ENCODE measurements at places on chromosomes 11 and 22.

DNA sequence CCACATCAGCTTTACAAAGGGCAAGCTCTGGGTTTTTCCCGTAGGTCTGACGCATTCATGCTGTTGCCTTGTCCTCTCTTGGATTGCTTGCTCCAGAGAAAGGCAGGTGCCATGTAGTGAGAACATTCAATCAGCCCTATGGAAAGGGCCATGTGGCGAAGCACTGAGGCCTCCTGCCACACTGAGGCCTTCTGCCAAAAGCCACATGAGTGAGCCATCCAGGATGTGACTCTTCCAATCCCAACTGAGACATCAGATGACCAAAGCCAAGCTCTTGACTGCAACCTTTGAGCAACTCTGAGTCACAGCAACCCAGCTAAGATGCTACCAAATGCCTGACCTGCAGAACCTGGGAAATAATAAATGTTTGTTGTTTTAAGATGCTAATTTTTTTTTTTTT lies 9.0 kb upstream of the PANX3 start:
- peak; percentile 40 for DNase-seq

GRCh38 chr11:64660706-64661105 lies 62.3 kb downstream of the NRXN2 start:
- DNase-seq: no peak

DNA sequence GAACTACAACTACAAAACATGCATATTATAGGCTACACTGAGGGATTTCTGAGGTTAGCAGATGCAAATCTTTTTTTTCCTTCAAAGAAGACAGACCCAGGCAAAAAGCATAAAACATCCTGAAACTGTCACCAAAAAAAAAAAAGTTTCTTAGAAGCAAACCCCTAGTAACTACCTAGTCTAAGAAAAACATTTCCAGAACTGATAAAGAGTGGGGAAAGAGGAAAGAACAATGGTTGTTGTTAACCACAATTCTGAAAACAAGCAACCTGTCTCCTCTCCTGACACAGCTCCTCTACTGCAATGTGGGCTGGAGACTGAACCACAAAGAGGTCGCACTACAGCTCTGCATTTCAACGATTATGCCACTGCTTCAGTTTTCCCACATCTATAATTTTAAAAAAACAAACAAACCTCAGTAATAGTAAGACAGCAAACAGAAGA lies 15.0 kb downstream of the DENND5A start:
- no peak for DNase-seq

GRCh38 chr11:14044916-14045315 lies 82.4 kb downstream of the SPON1 start:
- DNase-seq: no peak

GRCh38 chr11:2409611-2410468 lies 9.3 kb downstream of the TSSC4 start:
- no peak for DNase-seq

GRCh38 chr11:20035701-20036601 lies 124.3 kb downstream of the DBX1 start:
- DNase-seq: no peak

DNA sequence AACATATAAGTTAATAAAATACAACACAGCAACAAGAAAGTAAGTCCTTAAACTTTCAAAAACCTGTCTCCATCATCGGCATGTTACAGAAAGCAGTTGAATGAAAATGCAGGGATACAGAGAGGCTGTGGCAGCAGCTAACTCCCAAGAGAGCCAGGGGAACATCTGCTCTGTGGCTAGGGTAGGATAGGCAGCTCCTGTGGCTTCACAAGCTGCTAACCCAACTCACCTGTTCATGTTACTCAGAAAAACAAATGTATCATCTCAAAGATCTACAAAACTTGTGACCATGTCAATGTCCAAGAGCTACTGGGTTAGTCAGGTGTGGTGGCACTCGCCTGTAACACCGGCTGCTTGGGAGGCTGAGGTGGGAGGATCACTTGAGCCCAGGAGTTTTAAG lies 15.2 kb upstream of the PLAAT3 start:
- no peak for DNase-seq

DNA sequence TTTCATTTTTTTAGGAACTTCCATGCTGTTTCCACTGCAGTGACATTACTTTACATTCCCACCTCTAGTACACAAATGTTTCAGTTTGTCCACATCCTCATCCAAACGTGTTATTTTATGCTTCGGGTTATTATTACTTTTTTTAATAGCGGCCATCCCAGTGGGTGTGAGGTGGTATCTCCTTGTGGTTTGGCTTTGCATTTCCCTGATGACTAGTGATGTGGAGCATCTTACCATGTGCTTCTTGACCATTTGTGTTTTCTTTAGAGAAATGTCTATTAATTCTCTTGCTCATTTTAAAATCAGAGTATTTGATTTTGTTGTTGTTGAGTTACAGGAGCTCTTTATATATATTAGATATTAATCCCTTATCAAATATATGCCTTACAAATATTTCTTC lies 70.3 kb upstream of the ANO1 start:
- no peak for DNase-seq

DNA sequence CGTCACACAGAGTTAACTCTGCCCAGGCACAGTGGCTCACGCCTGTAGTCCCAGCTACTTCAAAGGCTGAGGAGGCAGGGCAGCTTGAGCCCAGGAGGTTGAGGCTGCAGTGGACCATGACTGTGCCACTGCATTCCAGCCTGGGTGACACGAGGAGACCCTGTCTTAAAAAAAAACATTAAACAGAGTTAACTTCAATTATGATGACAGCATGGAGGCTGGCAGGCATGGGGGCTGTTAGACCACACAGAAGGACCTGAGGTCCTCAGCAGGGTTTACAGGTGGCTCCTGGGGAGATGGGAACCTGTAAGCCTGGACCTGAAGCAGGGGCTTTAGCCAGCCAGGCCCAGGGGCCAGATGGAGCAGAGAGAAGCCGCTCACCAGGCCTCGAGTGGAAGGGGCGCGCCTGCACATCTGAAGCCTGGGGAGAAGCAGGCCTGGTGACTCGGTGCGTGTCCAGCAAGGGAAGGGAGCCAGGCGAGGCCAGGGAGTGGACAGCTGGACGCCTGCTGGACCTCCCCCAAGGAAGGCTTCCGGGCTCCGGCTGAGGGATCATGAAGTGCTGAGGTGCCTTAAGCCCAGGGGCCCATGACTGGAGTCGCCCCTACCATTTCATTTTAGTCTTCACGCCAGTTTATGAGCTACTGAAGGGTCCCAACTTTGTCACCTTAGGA lies 25.3 kb downstream of the RPUSD4 start:
- DNase-seq: no peak

- DNase-seq: no peak
Measured at GRCh38 chr11:63663809-63664208, 7.4 kb downstream of the ATL3 start.

- no peak for DNase-seq
Measured at GRCh38 chr22:41425660-41426365, 20.8 kb downstream of the TOB2 start.

DNA sequence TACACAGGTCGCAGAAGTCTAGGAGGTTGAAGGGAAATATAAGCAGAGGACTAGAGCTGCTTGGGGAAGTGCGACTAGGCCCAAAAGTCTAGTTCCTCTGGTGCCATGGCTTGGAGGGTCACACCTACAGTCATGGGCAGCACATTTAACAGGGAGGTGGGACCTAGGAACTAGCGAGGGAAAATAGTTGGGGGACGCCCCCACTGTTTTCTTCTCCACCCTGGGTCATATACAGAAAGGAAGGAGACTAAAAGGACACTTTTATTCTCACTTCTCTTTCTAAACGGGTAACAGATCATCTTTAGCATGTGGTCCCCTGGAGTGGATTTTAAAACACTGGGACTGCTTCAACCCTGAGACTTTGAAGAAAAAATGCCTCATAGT lies 16.6 kb downstream of the APIP start:
- DNase-seq: no peak

DNA sequence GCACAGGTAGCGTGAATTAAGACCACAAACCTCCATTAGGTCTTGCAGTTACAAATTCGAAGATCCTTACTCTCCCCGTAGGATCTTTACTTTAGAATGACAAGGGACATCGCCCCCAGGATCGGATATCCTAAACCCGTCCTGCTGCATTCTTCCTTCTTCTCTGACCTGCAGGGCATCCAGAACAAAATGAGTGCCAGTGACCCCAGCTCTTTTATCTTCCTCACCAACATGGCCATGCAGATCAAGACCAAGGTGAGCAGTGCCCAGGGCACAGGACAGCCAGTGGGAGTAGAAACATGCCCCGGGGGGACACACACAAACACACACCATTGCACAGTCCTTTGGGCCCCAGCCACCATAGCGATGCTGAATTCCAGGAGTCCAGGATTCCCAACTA lies 42.6 kb upstream of the MPEG1 start:
- DNase-seq: no peak

GRCh38 chr22:36373258-36373579 lies 14.5 kb downstream of the MYH9 start:
- peak; percentile 85 for DNase-seq

DNA sequence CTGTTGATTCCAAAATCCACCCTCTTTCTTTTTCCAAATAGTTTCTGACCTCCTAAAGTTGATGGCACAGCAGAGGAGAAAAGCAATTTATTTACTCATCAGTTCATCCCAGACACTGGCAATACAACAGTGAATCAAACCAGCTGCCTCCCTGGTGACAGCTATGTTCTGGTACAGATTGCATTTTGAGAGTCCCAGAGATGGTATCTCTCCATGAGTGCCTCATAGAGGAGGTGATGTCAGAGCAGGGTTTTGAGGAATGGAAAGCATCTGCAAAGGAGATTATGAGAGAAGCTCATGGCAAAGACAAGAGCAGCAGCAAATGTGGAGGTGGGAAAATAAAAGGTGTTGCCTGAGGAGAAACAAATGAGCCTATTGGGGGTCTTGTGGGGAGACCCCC lies 377.2 kb downstream of the MN1 start:
- no peak for DNase-seq

GRCh38 chr11:131977231-131977630 lies 606.8 kb downstream of the NTM start:
- DNase-seq: no peak

DNA sequence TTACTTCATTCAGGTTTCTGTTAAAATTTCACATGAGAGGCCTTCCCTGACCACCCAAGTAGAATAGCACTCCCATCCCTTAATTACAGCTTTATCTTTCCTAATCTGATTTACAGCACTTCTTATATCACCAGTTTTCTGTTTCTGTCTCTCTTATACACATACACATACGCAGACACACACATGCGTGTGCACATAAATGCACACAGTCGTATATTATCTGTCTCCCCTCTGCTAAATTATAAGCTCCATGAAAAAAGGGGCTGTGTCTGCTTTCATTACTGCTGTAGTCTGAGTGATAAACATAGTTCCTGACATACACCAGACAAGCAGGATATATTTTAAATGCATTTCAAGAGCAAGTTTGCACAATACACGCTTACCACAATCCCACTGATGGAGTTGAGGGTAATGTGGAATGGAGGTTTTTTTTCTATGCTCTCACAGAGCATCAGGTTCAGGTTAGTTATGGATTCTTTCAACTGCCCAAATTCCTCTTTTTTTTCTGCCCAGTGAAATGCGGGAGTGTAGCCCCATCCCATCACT lies 13.7 kb upstream of the TOP3B start:
- no peak for DNase-seq

DNA sequence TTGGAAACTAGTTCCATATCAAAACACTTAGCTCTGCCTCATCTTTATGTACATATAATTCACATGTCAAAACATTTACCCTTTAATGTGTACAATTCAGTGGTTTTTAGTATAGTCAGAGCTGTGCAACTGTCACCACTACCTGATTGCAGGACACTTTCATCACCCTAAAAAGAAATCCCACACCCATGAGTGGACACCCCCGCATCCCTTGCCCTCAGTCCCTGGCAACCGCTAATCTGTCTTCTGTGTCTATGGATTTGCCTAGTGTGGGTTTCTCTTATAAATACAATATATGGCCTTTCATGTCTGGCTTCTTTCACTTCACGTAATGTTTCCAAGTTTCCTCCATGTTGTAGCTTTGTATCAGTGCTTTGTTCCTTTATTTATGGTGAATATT lies 8.6 kb upstream of the EMID1 start:
- no peak for DNase-seq

DNA sequence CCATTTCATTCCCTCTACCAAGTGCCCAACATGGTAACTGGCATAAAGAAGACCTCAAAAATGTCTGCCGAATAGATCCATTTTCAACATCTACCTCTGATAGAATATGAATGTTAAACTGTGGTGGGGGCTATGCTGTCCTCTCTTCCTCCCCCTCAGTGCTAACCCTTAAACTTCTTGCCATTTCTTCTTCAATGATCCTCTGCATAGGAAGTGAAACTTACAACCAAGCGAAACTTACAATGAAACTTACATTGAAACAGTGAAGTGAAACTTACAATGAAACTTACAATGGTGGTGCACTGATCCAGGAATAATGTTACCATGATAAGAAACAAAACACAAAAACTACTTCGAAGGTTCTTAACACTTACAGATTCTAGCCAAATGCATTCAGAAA lies 4.7 kb downstream of the RTCB start:
- peak; percentile 72 for DNase-seq

- no peak for DNase-seq
Measured at GRCh38 chr22:38250643-38251340, 22.0 kb downstream of the TMEM184B start.

DNA sequence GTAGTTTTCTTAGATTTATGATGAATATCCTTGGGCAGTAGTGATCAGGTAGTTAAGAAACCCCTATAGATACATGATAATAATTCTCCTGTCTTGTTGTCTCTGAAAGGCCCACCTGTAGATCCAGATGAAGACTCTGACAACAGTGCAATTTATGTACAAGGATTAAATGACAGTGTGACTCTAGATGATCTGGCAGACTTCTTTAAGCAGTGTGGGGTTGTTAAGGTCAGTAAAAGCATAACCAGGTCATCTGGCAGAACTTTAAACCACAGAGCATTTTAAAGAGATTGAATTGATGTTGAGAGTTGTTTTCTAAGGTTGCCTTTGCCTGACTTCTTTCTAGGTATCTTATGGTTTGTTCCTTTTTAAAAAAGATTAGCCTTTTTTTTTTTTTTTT lies 14.1 kb upstream of the GAS2L1 start:
- no peak for DNase-seq

DNA sequence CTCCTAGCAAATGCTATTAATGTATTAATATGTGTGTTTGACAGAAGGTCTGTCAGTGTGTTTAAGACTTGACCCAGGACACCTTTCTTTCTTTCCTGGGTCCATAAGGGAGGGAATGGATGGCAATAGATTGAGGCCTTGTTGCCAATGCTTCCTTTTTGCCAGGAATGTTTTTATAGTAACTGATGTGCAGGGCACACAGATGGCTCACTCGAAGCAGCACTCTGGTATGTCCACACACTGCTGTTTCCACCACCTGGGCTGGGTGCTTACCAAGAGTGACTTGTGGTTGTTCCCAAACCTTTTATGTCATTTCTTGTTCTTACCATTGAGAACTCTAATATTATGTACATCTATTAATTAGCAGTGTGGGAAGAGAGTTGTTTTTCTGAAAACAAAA lies 396.9 kb upstream of the SYN3 start:
- no peak for DNase-seq

Measured in suppressor macrophage (primary cell).